A549 (cell line): ENCODE measurements at places on chromosomes 3 and 15.
A peak's percentile ranks its signal among the peaks of the same experiment; 100 is the strongest.

DNA sequence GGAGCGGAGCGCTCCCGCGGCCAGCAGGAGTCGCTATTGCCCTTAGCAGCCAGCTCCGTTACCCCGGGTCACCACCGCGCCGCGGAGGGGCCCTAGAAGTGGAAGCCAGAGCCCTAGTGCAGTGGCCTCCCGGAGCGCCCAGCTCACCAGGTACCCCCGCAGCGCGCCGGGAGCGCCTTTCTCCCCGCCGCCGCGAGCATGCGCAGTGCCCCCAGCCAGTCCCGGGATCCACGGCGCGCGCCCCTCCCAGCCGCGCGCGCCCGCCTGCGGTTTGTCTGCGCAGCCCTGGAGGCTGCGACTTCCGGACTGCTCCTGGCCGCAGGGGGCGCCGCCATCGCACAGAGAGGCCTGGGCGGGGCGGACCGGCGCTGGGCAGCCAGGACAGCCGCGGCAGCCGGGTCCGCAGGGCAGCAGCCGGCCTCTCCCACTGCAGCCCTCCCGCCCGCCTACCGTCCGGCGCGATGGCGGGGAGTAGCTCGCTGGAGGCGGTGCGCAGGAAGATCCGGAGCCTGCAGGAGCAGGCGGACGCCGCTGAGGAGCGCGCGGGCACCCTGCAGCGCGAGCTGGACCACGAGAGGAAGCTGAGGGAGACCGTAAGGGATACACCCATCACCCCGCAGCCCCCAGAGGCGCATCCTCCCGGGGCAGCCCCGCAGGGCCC is 5.7 kb downstream of the TPM1 start:
- DNase-seq = peak; percentile 98

DNA sequence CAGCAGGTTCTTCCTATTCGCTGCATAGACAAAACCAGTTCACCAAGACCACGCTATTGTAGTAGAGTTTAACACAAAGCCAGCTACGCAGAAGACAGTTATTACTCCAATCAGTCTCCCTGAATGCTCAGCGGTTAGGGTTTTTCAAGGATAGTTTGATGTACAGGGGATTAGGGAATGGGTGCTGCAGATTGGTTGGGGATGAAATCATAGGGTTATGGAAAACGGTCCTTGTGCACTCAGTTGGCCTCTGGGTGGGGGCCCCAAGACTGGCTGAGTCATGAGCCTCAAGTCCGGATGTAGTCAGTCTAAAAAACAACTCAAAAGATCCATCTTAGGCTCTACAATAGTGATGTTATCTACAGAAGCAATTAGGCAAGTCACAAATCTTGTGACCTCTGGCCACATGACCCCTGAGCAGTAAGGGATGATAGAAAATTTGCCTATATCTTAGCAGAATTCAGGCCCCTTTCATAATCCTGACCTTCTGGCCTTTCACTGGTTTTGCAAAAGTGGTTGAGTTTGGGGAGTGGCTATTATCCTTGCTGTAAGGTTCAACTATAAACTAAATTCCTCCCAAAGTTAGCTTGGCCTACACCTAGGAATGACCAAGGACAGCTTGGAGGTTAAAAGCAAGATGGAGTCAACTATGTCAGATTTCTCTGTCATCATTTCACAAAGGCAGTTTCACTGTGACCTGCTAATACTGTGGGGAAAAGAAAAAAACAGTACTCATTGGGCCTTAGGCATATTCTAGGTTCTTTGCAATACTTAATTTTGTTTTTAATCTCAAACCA is 57.7 kb downstream of the LIPC start:
- no peak for DNase-seq

DNA sequence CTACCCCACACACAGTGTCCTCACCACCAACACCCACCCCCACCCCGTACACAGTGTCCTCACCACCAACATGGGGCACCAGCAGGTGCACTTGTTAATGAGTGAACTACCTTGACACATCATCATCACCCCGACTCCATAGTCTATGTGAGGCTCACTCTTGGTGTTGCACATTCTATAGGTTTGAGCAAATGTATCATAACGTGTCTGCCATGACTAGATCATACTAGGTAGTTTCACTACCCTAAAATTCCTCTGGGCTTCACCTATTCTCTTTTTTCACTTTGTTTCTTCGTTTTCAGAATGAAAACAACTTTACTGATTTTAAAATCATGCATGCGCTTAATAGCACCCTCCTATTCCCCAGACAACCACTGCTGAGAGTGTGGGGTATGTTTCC is 102.6 kb upstream of the SLC6A6 start:
- no peak for DNase-seq

- no peak for DNase-seq
These were observed 82.8 kb downstream of the SSR3 start for GRCh38 chr3:156472150-156472549.
